ENCODE measurements at places on chromosomes 13 and 19.

- no peak for DNase-seq
Measured at GRCh38 chr19:42628411-42629140, 33.9 kb upstream of the CEACAM8 start.

GRCh38 chr13:50055454-50055853, 40.2 kb downstream of the KCNRG start:
- no peak for DNase-seq

- DNase-seq: no peak
Measured at GRCh38 chr19:36963280-36963679, 47.1 kb downstream of the ZNF568 start.

GRCh38 chr13:33158271-33158670, 127.3 kb downstream of the STARD13 start:
- DNase-seq: no peak

GRCh38 chr13:42543215-42543797, 30.6 kb upstream of the TNFSF11 start:
- no peak for DNase-seq

DNA sequence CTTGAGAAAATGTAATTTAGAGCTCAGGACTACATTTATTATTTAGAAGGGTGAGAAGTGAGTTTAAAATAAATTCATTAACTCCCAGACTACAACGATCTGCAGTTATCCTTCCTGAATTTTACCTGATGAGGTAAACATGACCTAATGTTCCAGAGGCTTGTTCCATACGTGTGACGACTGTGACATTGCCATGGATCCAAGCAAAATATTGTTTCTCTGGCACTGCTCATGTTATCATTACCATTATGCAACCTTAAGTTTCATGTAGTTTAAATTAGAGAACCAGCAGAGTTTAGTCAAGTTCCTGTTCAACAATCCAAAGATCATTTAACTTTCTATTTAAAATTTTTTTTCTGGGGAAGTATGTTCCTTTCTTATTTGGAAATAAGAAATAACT, 279.6 kb downstream of the KLF5 start:
- no peak for DNase-seq

Data from left forelimb (tissue), 1 donor.